ENCODE measurements at places on chromosomes 2 and 18. TPM values are rescaled to one million over a fixed set of nuclear protein-coding genes. Genes with fewer than 3 reads are reported as not detected.
A peak's percentile ranks its signal among the peaks of the same experiment; 100 is the strongest.

Gene TMEM17
- 1.3 TPM for total RNA-seq

GRCh38 chr18:44586782-44587524, 93.7 kb upstream of the SETBP1 start:
- H3K27me3 ChIP-seq: no peaks in the 10 kb centered on the region
- no peak overlapping the region for H3K27ac ChIP-seq
- H3K36me3 ChIP-seq: no peaks in the 10 kb centered on the region
- DNase-seq: no peak
- no peak overlapping the region for H3K4me3 ChIP-seq

DNA sequence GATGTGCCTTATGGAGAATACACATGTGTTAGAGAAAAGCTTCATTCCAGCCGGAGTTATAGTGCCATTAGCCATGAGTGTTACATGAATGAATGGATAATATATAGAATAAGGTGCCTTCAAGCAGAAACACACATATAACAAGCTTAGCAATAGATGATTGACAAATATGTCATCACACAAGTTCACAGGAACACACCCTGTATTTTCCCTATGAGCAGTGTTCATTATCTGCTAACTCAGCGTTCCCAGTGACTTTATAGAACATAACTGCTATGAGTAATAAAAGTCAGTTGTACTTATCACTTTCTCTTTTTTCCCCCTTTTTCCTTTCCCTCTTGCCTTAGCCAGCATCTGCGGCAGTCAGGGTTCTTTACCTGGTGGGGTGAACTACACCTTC, 65.1 kb downstream of the TIMM21 start:
- H3K27ac ChIP-seq: no peak overlapping the region
- DNase-seq: no peak
- no peaks in the 10 kb centered on the region for H3K4me1 ChIP-seq

DNA sequence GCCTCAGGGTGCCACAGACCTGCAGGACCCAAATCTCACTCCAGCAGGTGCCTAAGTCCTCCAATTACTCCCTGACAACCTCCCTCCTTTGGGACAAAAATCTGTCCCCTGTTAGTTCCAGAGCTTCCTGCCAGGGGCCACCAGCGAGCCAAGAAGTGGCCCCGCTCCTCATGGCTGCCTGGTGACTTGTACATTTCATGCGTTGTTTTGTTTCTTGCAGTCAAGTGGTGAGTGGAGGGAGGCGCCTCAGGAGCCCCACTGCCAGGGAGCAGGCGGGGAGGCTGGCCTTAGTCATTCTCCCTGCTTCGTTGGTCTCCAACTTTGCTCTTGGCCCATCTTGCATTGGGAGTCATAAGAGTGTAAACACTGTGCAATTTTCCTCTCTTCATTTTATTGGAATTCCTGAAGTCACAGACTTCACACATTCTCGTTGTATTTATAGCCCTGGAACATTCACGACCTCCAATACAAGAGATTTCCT, 81.3 kb downstream of the KCNF1 start:
- H3K27me3 ChIP-seq: peaks cover 6% of the 10 kb centered on the region
- H3K36me3 ChIP-seq: no peaks in the 10 kb centered on the region
- no peak overlapping the region for H3K27ac ChIP-seq
- H3K4me3 ChIP-seq: no peak overlapping the region
- no peaks in the 10 kb centered on the region for H3K4me1 ChIP-seq

DNA sequence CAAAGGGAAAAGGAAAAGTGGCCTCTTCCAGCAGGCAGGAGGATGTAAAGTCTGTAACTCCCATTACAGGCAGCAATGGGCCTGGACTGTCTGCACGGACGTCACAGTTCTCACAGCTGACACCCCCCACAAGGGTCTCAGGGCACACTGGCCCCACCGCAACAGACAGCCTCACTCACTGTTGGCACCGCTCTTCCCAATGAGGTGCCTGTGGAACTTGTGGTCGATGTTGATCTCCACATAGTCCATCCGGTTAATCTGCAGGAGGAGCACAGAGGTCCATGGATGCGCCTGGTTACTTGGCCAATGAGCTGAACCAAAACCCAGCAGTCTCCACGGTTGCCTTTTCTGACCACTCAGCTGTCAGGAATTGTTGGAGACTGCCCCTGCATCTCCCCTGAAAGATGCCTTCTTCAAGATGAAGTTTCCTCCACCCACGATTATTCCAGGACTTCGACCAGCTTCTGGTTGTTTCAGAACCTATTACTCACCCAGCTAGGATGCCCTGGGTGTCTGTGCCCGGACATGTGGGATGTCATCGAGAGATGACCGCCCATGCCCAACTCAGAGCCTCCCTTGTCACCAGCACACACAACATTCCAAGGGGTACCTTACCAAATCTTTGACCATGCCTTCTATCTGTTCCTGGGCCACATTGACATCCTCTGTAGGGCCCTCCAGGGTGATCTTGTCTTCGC, 62.5 kb downstream of the HDLBP start:
- no peak overlapping the region for H3K4me3 ChIP-seq
- peaks cover 88% of the 10 kb centered on the region for H3K36me3 ChIP-seq
- no peaks in the 10 kb centered on the region for H3K27me3 ChIP-seq
- no peak overlapping the region for H3K27ac ChIP-seq

Gene ALPI
- not detected for total RNA-seq

- H3K4me3 ChIP-seq: no peak overlapping the region
- H3K36me3 ChIP-seq: no peaks in the 10 kb centered on the region
- H3K27ac ChIP-seq: no peak overlapping the region
- DNase-seq: peak; percentile 18
These were observed 8.4 kb downstream of the POMC start for GRCh38 chr2:25159949-25160348.

Gene UGT1A3
- total RNA-seq: not detected

DNA sequence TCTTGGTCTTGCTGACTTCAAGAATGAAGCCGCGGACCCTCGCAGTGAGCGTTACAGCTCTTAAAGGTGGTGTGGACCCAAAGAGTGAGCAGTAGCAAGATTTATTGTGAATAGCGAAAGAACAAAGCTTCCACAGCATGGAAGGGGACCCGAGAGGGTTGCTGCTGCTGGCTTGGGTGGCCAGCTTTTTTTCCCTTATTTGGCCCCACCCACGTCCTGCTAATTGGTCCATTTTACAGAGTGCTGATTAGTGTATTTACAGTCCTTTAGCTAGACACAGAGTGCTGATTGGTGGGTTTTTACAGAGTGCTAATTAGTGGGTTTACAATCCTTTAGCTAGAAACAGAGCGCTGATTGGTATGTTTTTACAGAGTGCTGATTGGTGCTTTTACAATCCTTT, 88.0 kb upstream of the LTBP1 start:
- no peaks in the 10 kb centered on the region for H3K36me3 ChIP-seq
- peaks cover 4% of the 10 kb centered on the region for H3K4me1 ChIP-seq
- H3K27ac ChIP-seq: no peak overlapping the region
- DNase-seq: no peak
- H3K27me3 ChIP-seq: no peaks in the 10 kb centered on the region

GRCh38 chr18:69839497-69839896, 108.2 kb downstream of the CD226 start:
- no peak overlapping the region for H3K27ac ChIP-seq
- H3K27me3 ChIP-seq: no peaks in the 10 kb centered on the region
- H3K4me1 ChIP-seq: peaks cover 9% of the 10 kb centered on the region
- H3K36me3 ChIP-seq: no peaks in the 10 kb centered on the region
- no peak for DNase-seq

- no peak overlapping the region for H3K4me3 ChIP-seq
- H3K27ac ChIP-seq: no peak overlapping the region
- no peaks in the 10 kb centered on the region for H3K27me3 ChIP-seq
- H3K36me3 ChIP-seq: no peaks in the 10 kb centered on the region
- peaks cover 13% of the 10 kb centered on the region for H3K4me1 ChIP-seq
- no peak for DNase-seq
These were observed 49.5 kb downstream of the PTPRM start for GRCh38 chr18:7616661-7617060.

GRCh38 chr2:136653861-136654260, 111.5 kb upstream of the THSD7B start:
- no peak for DNase-seq
- H3K4me3 ChIP-seq: no peak overlapping the region
- H3K27ac ChIP-seq: no peak overlapping the region

- no peak overlapping the region for H3K27ac ChIP-seq
- H3K4me3 ChIP-seq: no peak overlapping the region
- peaks cover 46% of the 10 kb centered on the region for H3K27me3 ChIP-seq
- no peak for DNase-seq
These were observed 9.0 kb upstream of the ONECUT2 start for GRCh38 chr18:57426187-57426586.

DNA sequence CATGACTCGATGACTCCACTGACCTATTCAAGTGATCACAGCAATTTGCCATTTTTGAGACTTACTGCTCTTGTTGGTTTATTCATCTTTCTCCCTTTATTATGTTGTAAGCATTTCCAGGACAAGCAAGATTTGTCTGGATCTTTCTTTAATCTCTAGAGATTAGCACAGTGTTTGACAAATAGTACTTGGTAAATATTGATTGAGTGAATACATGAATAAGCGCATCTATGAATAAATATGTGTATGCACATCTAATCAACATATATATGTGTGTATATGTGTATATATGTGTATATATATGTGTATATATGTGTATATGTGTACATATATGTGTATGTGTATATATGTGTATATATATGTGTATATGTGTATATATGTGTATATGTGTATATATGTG, 7.3 kb downstream of the TMX3 start:
- H3K4me3 ChIP-seq: no peak overlapping the region
- DNase-seq: peak; percentile 35
- H3K4me1 ChIP-seq: peaks cover 7% of the 10 kb centered on the region
- H3K27me3 ChIP-seq: no peaks in the 10 kb centered on the region

Gene TSHZ1
- 9.2 TPM for total RNA-seq

- no peak overlapping the region for H3K4me3 ChIP-seq
- peak; percentile 75 for DNase-seq
- no peaks in the 10 kb centered on the region for H3K36me3 ChIP-seq
- H3K27me3 ChIP-seq: no peaks in the 10 kb centered on the region
- peaks cover 28% of the 10 kb centered on the region for H3K4me1 ChIP-seq
These were observed 37.0 kb downstream of the INO80C start for GRCh38 chr18:35460736-35461161.

Gene FAHD2B
- total RNA-seq: 7.9 TPM

Gene LRATD1
- total RNA-seq: 0.28 TPM

DNA sequence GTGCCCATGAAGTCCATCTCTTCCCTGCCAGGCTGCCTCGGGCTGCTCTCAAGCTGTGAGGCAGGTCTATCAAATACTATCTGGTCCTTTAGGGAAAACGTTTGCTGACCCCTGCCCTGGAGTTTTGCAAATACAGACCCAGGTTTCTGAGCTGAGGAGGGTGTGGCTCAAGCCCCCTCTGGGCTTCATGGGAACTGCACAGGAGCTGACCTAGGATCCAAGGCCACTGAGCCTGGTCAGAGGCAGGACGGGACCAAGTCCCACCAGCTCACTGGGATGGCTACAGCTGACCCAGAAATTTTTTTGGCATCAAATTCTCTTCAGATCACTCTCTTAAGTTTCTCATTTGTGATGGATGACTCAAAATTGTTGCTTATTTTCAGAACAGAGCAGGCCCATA, 14.1 kb downstream of the ZNF516 start:
- H3K4me3 ChIP-seq: no peak overlapping the region
- H3K27me3 ChIP-seq: no peaks in the 10 kb centered on the region
- no peak for DNase-seq

Gene REG1A
- not detected for total RNA-seq

- DNase-seq: no peak
- H3K36me3 ChIP-seq: no peaks in the 10 kb centered on the region
- no peak overlapping the region for H3K27ac ChIP-seq
- H3K4me3 ChIP-seq: no peak overlapping the region
These were observed 417.2 kb upstream of the MEIS1 start for GRCh38 chr2:66017763-66018162.

DNA sequence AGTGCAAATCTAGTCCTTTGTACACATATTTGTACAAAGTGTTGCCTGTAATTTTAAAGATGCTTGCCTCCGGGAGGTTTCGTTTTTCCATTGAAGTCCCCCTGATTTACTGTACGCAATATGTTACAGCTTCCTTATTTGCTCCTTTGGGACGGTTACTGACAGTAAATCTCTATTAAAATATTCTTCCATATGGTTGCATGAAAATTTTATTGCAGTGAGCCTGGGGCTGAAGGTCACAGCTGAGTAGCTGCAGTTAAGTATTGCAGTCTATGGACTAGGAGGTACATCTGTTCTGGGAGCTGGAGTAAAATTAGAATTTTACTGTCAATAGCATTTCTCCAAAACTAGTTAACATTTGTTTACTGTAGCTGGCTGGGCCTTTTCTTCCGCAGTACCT, 119.2 kb downstream of the ETAA1 start:
- peaks cover 8% of the 10 kb centered on the region for H3K4me1 ChIP-seq
- no peak for DNase-seq
- H3K4me3 ChIP-seq: no peak overlapping the region
- H3K27ac ChIP-seq: no peak overlapping the region

DNA sequence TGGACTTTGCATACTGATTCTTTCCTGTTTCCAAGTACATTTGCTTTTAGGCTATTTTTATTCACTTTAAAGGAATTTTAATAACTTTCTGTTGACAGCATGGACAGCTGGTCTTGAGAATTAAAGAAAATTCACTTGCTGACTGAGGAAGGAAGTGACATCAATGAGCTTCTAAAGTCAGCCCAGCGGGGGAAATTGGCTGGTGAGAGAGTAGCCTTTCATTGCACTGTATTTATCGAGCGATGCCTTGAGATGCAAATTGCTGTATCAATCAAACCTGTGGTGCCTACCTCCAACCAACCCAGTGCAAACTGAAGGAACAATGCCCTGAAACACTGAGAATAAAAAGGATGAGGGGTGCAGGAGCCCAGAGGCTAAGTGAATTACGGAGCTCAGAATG, 91.4 kb upstream of the AQP4 start:
- H3K36me3 ChIP-seq: no peaks in the 10 kb centered on the region
- no peak for DNase-seq
- no peaks in the 10 kb centered on the region for H3K4me1 ChIP-seq
- H3K27me3 ChIP-seq: no peaks in the 10 kb centered on the region
- H3K27ac ChIP-seq: no peak overlapping the region

Gene SH3RF3
- 3.4 TPM for total RNA-seq

- DNase-seq: no peak
- no peaks in the 10 kb centered on the region for H3K4me1 ChIP-seq
- H3K4me3 ChIP-seq: no peak overlapping the region
- H3K36me3 ChIP-seq: no peaks in the 10 kb centered on the region
- no peaks in the 10 kb centered on the region for H3K27me3 ChIP-seq
These were observed 479.3 kb upstream of the NXPH2 start for GRCh38 chr2:139259422-139260051.

- H3K27ac ChIP-seq: no peak overlapping the region
- H3K4me1 ChIP-seq: no peaks in the 10 kb centered on the region
- H3K36me3 ChIP-seq: peaks cover 2% of the 10 kb centered on the region
- DNase-seq: no peak
These were observed 57.8 kb upstream of the CHN1 start for GRCh38 chr2:175062787-175063585.

Data from IMR-90 (cell line).